ENCODE measurements at places on chromosomes 6 and 20. TPM values are rescaled to one million over a fixed set of nuclear protein-coding genes. Genes with fewer than 3 reads are reported as not detected.
A peak's percentile ranks its signal among the peaks of the same experiment; 100 is the strongest.

GRCh38 chr20:56810141-56810540, 181.0 kb downstream of the TFAP2C start:
- DNase-seq = no peak

DNA sequence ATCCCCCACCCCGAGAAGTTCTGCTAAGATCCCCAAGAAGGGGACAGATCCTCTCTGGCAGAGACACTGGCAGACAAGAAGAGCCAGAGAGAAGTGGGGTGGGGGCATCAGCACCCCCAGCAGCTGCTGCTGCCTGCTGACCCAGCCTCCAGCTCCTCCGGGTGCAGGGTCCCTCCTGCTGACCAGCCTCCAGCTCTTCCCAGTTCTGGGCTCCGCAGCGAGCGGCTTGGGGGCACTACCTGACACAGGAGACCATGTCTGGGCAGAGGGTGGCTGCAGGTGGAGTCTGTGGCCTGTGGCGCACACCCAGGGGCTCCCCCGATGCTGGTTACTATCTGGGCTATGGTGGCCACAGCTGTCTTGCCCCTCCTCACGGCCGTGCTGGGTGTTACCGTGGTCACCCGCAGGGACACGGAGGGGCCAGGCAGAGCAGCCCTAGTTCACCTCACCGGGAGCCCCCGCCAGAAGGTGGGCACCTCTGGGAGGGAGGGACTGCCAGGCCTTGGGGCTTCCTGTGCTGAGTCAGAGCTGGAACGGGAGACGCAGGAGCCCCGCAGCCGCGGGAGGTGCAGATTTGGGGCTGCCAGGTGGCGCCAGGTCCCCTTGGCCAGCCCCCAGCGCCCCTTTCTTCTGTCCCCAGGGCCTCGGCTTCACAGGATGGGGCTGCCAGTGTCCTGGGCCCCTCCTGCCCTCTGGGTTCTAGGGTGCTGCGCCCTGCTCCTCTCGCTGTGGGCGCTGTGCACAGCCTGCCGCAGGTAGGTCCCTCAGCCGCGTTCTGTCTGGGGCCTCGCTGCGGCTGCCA, 630 bp downstream of the LIME1 start:
- peak; percentile 61 for DNase-seq

DNA sequence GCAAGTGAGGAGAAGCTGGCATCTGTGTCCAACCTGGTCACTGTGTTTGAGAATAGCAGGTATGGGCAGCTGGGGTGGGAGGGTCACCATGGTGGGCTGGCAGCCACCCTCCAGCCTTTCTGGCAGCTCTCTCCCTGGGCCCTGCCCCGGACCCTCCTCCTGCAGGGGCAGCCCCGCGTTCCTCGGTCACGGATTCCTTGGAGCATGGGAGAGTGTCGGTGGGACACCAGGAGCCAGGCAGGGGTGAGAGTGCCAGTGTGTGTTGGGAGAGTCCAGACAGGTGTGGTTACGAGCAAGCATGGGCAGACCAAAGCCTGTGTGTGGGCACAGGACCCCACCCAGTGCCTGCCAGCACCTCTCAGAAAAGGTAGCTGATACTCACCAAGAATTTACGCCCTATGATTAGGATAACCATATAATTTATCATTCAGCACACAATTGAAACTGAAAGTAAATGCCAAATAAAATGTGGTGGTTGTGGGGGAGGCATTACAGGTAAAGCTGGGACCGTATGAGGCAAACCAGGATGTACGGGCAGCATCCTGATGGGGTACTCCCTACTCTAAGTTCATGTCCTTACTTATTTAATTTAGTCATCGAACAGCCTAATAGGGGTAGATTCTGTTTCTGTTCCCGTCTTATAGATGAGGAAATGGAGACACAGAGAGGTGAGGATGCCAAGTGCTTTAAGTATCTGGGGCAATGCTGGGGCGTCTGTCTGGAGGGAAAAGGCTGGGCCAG, 542 bp downstream of the FGD2 start:
- no peak for DNase-seq

- DNase-seq = no peak
Observed at GRCh38 chr6:2460216-2460745, 214.9 kb upstream of the GMDS start.

DNA sequence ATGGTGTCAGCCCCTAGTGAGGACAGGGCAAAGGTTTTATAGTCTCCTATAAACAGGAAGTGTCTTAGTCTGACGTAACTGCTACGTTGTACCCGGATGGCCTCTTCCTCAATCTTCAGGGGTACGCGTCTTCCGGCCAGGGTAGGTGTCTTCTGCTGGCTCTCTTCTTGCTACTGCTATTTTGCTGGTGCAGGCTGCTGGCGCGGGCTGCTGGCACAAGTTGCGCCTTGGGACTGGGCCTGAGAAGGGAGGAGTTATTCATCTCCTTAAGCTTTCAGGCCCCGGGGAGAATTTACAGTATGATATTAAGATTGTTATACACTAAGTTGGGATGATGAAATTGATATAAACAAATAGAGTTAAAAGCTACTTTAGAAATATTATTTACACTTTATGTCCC, 74.4 kb downstream of the HDGFL1 start:
- DNase-seq = no peak

C20orf202 gene
- polyA plus RNA-seq = not detected

DNA sequence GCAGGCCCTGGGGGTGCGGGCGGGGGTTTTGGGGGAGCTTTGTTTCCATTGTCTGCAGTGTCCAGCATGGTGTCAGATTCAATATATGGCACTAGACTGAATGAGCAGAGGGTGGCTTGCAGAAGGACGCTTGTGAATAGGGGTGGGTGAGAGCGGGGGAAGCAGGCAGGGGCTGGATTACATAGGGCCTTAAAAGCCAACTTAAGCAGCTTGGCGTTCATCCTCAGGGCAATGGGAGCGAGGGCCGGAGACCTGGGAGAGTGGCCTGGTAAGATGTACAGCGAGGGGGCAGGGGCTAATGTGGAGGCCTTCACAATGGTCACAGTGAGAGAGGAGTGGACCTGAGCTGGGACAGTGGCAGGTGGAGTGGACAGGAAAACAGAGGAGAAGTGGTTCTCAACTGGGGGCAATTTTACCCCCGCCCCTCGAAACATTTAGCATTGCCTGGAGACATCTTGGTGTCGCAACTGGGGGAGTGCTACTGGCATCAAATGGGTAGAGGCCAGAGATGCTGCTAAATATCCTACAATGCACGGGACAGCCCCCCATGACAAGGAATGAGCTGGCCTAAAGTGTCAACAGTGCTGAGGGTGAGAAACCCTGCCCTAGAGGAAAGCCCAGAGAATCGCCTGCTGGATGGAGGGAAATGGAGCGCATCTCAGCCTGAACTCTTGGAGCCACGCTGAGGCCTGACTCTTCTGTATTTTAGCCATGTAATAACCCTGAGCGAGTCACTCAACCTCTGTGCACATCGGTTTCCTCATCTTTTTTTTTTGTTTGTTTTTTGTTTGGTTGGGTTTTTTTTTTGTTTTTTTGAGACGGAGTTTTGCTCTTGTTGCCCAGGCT, 15.1 kb upstream of the BAK1 start:
- DNase-seq = no peak

GRCh38 chr20:55153001-55153645, 677.7 kb downstream of the DOK5 start:
- no peak for DNase-seq

DNA sequence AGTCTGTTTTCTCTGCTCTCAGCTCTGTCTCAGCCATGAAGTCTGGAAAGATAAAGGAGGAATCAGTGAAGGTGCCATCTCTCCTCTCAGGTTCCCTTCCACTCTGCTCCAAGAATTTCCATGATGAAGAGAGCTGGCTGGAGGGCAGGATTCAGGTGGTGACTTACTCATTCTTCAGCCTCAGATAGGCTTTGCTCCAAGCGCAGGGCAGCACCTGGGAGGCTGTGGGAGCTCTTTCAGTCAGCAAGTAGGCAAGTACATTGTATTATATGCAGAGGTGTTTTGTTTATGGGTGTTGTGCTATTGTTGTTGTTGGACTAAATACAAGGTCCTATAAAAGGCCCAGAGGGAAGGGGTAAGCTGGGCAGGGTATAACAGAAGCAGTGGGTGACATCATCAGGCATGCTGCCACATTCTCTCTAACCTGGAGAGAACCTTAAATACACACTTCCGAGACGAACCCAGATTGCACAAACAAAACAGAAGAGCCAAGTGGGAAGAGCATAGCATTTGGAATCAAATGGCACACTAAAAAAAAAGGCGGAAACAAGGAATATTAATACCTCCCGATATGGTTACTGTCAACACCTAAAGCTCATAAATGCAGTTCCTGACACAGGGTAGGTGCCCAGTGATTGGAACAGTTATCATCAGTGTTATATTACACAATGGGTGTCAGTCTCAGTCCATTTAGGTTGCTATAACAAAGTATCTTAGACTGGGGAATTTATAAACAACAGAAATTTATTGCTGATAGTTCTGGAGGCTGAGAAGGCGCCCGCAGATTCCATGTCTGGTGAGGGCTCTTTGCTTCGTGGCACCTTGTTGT, 14.5 kb upstream of the PSMG4 start:
- DNase-seq = no peak

- no peak for DNase-seq
Observed at GRCh38 chr20:17525650-17526049, 5.5 kb downstream of the BFSP1 start.

DNA sequence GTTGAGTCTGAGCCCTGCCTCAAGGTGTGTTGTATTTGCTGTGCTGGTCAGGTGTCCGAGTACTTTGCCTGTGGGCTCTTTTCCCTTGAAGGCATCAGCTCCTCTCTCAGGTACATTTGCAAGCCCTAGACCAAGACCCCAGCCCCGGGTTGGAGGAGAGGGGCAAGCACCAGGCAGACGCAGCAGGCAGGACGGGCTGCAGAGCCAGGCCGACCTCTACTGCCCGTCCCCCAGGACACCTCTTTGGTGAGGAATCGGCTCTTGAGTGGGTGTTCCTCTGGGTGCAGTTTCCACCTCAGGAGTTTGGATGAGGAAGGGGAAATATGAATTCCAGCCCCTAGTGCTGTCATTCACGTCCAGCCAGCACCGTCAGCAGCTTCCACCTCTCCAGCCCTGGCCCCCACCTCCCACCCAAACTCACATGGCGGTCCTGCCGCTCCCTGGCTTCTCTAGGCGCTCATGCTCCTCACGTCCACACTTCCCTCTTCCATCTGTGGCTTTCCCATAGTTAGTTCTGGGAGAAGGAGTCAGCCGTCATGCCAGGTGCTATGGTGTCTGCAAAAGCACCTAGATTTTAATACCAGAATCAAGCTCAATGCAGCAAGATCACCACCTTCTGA, 183.9 kb downstream of the DLL1 start:
- no peak for DNase-seq

DNA sequence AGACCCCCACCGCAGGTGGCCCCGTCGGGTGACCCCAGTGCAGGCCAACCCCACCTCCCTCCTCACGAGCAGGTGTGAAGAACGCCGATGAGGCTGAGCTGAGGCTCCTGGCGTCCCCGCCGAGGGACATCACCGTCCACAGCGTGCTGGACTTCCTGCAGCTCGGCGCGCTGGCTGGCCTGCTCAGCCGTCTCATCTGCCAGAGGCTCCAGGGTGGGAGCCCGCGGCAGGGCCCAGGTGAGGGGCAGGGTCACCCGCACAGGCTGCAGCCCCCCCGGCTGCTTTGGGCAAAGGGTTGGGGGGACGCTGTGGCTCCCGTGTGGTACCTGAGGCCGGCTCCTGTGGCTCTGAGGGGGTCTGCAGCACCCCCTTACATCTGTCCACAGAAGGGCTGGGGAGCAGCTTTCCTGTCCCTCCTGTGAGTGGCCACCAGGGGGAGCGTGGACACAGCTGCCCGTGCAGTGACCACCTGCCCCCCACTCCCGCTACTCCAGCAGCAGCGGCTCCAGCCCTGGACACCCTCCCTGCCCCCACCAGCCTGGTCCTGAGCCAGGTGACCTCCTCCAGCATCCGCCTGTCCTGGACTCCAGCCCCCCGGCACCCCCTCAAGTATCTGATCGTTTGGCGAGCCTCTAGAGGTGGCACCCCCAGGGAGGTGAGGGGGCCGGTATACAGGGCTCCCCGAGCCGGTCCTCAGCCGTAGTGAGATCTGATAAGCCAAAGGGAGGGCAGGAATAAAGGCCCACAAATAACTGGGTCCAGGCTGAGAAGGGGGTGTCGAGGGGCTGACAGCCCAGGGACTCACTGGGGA, 16.5 kb downstream of the COL20A1 start:
- DNase-seq = no peak

ADAM33 gene
- not detected for polyA plus RNA-seq

- DNase-seq = peak; percentile 73
Observed at GRCh38 chr6:135128268-135128914, 52.7 kb upstream of the MYB start.

DNA sequence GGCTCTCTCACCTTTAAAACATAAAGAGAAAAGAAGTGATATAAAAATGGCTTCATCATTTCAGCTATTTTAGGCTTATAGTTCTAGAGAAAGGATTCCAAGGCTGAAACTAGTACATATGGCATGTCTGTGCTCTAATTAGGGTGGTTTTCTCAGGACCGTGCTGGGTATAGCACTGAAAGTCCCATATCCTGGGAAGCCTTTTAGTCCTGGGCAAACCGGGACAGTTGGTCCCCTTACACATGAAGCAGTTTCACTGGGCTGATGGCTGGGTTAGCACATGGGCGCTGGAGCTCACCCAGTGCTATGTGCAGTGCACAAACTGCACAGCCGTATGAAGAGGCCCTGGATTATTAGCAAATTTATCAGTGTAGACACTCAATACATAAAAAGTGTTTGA, 110.5 kb downstream of the SGK1 start:
- no peak for DNase-seq

- no peak for DNase-seq
Observed at GRCh38 chr20:22232923-22233322, 351.4 kb downstream of the FOXA2 start.

- DNase-seq = peak; percentile 62
Observed at GRCh38 chr6:16316741-16317251, 78.4 kb downstream of the GMPR start.

- DNase-seq = peak; percentile 14
Observed at GRCh38 chr6:164927288-164928056, 381.9 kb downstream of the C6orf118 start.

HACE1 gene
- polyA plus RNA-seq = 8.5 TPM

GRCh38 chr6:12286373-12287110, 3.6 kb upstream of the EDN1 start:
- no peak for DNase-seq

DNA sequence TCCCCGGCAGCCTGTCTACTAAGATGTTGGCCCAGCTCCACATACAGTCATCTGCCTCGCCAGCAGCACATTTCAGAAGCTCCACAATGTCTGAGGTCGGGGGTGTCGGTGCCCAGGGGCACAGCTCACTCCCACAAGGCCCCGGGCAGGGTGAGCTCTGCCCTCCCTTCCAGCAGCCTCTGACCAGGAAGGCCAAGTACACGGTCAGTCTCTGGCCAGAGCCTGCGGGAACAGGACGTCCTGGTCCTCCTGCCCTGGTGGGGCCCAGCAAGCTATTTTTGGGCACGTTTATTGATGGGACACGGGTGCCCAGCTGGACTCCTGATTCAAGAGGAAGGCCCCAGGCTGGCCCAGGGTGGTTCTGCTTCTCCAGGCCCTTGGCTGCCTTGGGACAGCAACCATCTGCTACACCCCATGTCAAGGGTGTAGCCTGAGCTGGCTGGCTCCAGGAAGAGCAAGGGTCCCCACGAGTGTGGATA, 114.9 kb upstream of the PTPN1 start:
- DNase-seq = no peak

RNF39 gene
- polyA plus RNA-seq = 0.17 TPM
